MV-4-11 (cell line): ENCODE measurements at places on chromosomes 7 and 10.

DNA sequence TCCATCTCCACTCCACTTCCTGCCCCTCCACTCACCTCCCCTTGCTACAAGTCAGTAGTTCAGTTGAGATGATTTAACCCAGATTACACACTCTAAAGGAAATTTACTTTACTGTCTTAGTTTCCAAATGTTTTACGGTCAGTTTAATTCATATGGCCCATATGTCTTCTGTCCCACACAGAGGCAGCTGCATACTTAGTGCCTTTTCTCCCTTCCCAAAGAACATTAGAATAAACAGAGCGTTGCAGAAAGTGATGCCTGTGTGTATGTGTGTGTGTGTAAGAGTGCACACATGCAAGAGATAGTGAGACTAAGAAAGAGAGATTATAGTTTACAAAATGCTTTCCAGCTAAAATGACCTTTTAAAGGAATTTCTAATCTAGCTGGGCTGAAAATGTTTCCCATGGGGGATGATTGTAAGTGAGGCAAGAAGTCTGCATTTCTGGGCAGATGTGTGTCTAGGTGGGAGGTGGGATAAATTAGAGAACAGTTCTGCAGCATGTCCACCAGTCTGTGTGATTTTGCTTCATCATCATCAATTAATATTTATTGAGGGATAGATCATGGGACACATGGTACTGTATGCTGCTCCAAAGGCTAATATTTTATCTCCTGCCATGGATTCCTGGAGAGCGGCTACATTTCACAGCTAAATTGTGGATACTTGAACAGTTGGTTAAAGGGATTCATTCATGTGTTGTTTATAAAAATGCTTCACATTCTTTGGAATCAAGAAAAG, 81.5 kb downstream of the NXPH1 start:
- no peak for DNase-seq

DNA sequence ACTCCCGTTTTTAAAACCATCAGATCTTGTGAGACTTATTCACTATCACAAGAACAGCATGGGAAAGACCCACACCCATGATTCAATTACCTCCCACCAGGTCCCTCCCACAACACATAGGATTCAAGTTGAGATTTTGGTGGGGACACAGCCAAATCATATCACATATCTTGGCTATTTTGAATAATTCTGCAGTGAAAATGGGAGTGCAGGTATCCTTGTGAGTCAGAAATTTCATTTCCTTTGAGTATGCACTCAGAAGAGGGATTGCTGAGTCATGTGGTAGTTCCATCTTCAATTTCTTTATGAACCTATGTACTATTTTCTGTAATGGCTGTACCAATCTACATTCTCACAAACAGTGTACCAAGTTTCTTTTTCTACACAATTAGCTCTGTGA, 125.8 kb downstream of the ANKRD7 start:
- DNase-seq, result no peak

DNA sequence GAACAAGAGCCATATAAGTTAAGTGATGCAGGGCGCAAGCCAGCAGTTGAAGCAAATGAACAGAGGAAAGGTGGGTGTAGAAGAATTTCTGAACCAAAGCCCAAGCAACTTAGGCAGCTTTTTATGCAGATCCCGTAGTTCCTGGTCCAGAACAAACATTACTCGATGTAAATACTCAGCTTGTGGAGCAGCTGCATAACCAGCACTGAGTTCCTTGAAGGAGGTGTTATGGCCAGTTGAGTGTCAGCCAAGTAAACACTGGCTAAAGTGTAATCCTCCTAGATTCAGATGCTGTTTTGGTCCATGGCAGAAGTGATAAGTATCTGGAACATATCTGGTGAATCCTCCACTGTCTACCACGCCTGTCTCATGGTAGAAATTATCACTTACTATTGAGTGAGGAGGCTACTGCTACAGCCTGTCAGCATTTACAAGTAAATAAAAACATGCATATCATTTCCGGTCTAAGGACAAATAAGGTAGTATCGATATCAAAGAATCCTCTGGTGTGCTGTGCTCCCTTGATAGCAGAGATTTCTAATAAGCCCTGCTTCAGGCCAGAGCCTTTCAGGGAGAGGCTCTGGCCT, 213.9 kb downstream of the DYNC1I1 start:
- no peak for DNase-seq

GRCh38 chr10:78713659-78714058, 355.1 kb upstream of the ZMIZ1 start:
- DNase-seq, result no peak

- DNase-seq, result no peak
Measured at GRCh38 chr7:40674316-40674715, 539.5 kb downstream of the SUGCT start.

DNA sequence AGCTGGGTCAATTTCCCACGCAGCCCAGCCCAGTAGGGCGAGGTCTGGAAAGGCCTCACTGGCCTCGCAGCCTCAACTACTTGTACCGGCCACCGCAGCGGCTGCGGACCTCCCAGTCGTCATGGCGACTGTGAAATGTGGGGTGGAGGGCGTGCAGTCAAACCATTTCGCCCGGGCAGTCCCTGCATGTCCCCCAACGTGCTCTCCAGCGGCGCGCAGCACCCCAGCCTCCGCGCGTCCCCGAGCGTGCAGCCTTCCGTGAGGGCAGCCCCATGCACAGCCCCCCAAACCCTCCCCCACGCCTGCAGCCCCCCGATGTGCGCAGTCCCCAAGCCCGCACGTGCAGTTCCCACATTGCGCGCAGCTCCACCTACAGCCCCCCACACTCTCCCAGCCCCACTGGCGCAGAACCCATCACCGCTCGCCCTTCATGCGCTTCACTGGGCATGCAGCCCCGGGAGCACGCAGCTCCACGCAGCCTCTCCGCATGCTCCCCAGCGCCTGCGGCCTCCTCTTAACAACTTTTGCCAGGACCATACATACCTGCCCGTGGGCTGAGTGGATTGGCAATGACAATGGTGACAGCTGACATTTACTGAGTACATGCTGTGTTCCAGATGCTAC, 34.5 kb upstream of the SFTPD start:
- no peak for DNase-seq

DNA sequence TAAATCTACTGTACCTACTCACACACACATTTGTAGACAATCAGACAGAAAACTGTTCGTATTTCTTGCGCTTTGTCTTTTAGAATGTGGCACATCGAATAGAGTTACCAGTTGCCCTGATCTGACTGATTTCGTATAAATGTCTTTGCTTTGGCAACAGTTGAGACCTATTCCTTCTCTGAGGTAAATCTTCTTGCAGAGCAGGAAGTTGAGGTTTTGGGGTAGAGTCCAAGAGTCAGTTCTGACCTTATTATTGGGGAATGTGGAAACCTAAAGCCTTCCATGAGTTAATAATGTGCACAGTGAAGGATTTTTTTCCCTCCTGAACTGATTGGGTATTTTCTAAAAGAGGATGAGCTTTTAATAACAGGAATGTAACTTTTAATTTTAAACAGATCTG, 135.3 kb downstream of the KIAA1217 start:
- DNase-seq, result peak; percentile 10

DNA sequence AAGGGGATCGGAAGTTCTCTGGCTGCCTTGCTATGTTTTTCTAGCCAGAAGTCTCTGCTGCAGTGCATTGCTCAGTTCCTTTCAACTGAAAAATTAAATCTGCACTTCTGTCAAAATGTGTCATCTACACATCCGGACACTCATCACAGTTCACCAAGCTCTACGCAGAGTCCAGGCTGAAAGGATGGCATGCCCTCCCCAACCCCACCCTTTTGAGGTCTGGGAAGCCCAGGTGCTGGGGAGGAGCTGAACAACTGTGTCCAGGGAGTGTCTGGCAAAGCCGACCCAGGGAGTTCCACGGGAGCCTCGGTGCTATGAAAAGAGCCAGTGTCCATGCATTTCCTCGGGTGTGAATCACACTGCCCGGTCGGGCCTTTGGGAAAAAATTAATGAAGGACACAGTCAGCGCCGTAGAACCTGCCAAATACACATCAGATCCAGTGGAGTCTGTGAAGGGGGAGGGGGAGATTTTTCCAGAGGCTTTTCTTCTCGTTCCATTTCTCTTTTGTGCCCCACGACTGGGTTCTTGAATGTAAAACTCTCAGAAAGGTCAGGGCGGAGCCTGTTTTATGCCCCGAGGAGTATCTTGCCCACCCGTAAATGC, 757 bp upstream of the PALS2 start:
- no peak for DNase-seq

DNA sequence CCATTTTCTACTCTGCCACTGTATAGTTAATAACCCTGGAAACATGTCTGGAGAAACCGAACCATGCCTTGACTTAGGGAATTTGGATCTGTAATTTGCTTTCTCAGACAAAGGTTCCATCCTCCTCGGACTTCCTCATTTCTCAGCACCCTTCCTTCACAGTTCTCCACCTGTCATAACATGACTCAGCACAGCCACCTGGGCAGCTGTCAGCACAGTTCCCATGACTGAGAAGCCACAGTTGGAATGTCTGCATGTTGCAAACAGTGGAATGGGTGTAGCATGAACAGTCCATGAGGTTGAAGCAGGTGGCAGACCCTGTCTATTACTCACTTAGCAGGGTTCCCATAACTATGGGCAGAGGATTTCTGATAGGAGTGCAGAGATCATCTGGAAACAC, 634 bp upstream of the OR9A4 start:
- DNase-seq, result peak; percentile 37

DNA sequence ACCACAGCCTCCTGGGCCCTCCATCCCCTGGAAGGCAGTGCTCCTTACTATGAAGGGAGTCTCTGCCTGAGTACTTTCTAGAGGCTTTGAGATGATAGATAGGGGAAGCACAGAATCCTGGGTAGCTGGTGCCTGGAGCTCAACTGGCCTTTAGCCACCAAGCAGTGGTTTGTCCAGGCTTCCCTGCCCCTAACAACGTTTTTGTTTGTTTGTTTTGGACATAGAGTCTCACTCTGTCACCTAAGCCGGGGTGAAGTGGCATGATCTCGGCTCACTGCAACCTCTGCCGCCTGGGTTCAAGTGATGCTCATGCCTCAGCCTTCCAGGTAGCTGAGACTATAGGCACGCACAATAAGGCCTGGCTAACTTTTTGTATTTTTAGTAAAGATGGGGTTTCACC, 289.4 kb downstream of the PLXNA4 start:
- no peak for DNase-seq

DNA sequence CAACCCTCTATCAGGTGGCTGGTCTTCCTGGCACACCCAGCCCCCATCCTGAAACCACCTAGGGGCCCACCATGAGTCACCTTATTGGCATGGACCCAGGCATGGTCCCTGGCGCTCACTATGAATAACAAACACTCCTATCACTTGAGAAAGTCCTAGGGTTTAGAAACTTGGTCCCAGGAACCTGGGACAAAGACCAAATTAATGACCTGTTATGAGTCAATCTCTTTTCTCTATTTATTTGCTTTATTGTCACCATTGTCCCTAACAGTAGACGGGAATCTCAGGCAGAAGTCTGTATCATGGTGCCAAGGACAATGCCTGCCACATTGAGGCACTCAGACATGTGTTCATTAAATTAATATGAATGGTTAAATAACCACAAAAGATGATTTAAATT, 599.6 kb upstream of the C7orf33 start:
- no peak for DNase-seq

GRCh38 chr7:106463851-106464611, 179.2 kb upstream of the NAMPT start:
- no peak for DNase-seq

DNA sequence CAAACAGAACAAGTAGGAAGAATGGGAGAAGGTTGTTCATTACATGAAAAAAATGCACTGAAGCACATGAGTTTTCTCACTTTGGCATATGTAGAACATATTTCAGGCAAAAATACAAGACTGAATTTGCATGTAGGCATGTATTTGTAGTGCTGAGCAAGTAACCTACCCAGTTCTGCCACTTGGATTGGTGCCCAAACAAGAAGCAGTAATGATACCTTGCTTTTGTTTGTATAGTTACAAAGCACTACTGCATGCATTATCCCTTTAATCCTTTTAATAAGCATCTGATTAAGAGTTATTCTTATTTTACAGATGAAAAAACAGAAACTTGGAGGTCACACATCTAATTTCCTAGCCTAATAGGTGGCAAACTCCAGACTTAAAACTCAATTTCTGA, 23.1 kb upstream of the CTTNBP2 start:
- DNase-seq, result no peak

DNA sequence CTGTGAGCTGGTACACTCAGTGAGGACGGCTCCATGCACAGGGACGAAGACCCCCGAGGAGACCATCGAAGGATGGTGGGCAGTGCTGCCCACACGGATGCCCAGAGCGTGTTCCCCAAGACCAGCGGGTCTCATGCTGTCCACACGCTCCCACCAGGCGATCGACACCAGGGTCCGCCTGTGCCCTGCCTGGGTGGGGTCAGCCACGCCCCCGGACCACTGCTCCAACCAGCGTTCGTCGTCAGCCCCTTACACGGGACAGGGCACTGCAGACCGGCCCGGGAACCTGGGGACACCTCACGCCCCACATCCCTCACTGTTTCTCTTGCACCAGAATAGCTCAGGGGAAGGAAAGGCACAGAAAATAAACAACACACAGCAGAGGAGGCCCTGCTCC, 223.5 kb downstream of the DNAJB6 start:
- no peak for DNase-seq

DNA sequence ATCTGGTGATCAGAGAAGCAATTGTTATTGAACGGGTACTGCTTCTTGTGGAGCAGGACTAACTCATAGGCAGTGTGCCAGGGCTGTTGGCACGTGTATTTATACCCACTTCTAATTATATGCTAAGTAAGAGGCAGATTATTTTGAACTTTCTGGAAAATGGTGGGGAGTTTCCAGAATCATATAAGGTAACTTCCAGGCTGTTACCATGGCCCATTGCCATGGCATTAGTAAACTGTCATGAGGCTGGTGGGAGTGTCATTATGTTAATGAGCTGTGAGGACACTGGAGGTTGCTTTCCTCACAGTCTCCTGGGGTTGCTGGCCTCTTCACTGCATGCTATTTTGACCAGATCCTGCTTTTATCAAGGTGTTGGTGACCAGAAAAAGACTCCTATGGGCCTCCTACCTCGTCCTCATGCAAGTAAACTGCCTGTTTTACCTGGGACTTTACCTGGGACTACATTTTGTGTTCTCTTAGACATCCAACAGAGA, 122.6 kb downstream of the KCND2 start:
- DNase-seq, result no peak

- no peak for DNase-seq
Measured at GRCh38 chr7:92872701-92873100, 36.3 kb upstream of the CDK6 start.

DNA sequence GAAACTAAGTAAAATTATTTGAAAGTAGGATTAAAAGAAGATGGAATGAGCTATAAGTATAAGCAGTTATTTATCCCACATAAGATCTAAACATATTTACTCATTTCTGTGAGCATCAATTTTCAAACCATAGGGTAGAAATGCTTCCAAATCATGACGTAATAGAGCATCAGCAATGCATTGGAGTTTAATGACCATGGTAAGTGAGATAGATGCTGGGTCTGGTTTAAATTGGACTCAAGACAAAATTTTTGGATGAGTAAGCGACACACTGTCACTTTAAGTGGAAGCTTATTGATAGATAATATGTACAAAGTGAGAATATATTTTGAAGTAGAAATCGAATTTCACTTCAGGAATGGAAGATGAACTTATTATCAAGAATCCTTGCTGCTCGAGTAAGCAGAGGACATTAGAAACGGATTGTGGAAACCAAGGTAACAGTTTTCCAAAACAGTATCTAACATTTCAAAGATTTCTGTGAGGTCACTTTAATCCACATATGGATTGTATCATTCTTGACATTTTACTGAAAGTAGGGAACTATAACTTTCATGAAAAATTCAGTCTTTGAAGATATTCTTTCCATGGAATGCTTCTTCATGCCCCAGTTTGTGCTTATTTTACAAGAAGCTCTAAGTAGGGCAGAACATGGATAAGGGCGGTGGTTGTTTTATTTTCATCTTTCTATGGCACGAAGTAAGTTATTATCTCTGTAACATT, 85.8 kb downstream of the AGMO start:
- no peak for DNase-seq

- DNase-seq, result no peak
Measured at GRCh38 chr10:95306318-95306650, 15.5 kb upstream of the PDLIM1 start.
